IMR-90 (cell line): ENCODE measurements at places on chromosomes 1 and 21. TPM values are rescaled to one million over a fixed set of nuclear protein-coding genes. Genes with fewer than 3 reads are reported as not detected.
A peak's percentile ranks its signal among the peaks of the same experiment; 100 is the strongest.

The CYYR1 gene
- polyA plus RNA-seq = not detected in 2 replicates

DNA sequence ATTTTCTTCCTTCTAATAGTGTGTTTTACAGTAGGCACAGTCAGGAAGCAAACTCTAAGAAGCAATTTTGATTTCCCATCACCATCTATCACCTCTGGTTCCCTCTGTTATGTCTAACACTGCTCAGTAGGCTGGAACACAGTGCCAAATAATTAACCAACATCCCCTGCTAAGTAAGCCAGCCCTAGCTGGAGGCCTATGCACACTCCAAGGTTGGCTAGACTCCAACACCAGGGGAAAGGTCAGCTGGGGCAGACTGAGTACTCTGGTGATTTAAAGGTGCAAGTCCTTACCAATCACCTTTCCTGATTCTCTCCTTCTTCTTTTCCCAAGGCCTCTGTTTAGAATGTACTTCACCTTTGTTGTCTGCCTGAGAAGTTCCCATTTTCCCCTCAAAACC lies 46.5 kb upstream of the BEND5 start:
- H3K4me1 ChIP-seq = no peaks in the 10 kb centered on the region
- H3K36me3 ChIP-seq = no peaks in the 10 kb centered on the region
- no peaks in the 10 kb centered on the region for H3K27me3 ChIP-seq
- no peak overlapping the region for H3K27ac ChIP-seq
- no peak overlapping the region for H3K4me3 ChIP-seq

DNA sequence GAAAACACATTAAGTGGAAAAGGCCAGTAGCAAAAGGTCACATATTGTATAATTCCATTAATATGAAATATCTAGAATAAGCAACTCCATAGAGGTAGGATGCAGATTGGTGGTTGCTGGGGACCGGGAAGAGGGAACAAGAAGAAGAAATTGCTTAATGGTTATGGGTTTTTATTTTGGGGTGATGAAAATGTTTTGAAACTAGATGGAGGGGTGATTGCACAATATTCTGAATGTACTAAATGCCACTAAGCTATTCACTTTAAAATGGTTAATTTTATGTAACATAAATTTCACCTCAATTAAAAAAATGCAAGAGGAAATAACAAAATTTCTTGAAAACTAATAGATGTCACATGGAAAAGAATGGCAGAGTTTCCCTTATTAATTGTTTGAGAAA lies 6.7 kb downstream of the KIAA0040 start:
- no peak for DNase-seq
- H3K4me3 ChIP-seq = no peak overlapping the region
- H3K27me3 ChIP-seq = peaks cover 2% of the 10 kb centered on the region; the same call in 1 of the 2 replicates

DNA sequence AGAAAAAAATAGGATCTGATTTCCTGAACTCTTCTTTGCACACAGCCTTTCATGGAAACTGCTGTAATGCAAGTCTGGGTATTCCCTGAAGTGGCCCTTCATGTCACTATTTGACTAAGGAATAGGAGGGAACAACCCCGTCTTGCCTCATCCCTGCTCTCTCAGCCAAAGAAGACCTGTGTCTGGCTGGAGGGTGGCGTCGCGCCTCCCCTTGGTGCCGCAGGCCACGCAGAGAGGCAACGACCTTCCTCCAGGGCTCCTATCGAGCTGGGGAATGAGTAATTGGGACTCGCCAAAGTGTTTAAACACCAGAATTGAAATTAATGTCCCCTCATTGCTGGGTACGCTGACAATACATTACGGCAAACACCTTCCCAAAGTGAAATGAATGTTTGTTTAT lies 129.8 kb downstream of the PBX1 start:
- peaks cover 3% of the 10 kb centered on the region; the same call in 1 of the 2 replicates for H3K36me3 ChIP-seq
- no peak overlapping the region for H3K27ac ChIP-seq

- peaks cover 7% of the 10 kb centered on the region for H3K4me1 ChIP-seq
- peak; percentile 26 for DNase-seq
Observed at GRCh38 chr1:98110674-98111073, 189.8 kb upstream of the DPYD start.

- H3K4me1 ChIP-seq = peaks cover 28% of the 10 kb centered on the region
- H3K36me3 ChIP-seq = no peaks in the 10 kb centered on the region
- no peak overlapping the region for H3K4me3 ChIP-seq
- peak overlapping the region; percentile 92 for H3K27ac ChIP-seq
- no peaks in the 10 kb centered on the region for H3K27me3 ChIP-seq
Observed at GRCh38 chr21:38773099-38774061, 32.3 kb upstream of the ETS2 start.

GRCh38 chr1:42052072-42052699 lies 101.0 kb upstream of the GUCA2B start:
- DNase-seq = peak; percentile 2
- no peaks in the 10 kb centered on the region for H3K36me3 ChIP-seq
- H3K4me1 ChIP-seq = no peaks in the 10 kb centered on the region
- H3K27ac ChIP-seq = no peak overlapping the region

DNA sequence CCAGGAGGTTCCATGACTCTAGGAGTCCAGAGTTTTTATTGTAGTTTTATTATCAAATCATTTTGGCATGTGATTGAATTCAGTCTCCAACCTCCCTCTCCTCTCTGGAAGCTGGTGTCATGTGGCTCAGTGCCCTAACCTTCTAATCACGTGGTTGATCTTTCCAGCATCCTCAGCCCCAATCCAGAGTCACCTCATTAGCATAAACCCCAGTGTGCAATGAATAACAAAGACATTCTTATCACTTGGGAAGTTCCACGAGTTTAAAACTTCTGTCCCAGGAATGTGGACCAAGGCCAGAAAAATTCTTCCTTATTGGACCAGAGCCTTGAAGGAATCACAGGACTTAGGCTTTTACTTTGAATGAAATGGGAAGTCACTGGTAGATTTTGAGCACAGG lies 52.2 kb downstream of the KIRREL1 start:
- no peaks in the 10 kb centered on the region; the same call in 1 of the 2 replicates for H3K36me3 ChIP-seq
- H3K27ac ChIP-seq = peak overlapping the region; percentile 58; the same call in 1 of the 2 replicates
- H3K4me1 ChIP-seq = peaks cover 16% of the 10 kb centered on the region
- H3K4me3 ChIP-seq = no peak overlapping the region

DNA sequence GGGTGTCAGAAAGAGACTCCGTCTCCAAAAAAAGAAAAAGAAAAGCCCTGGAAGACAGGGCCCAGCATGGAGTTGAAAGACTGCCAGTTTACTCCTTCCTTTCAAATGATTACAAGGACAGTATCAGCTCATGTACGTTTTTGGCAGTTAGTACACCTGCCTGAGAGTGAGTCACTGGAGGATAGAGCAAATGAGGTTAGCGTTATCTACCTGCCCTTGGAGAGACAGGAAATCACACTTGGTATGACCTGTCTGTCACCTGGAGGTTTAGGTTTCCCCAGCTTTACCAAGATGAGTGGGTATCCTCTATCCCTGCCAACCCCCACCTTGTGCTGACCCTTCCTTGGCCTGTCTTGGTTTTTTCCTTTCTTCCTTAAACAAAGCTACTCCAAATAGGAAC lies 96.8 kb upstream of the BMP8A start:
- H3K4me3 ChIP-seq = no peak overlapping the region
- peaks cover 23% of the 10 kb centered on the region for H3K4me1 ChIP-seq
- DNase-seq = no peak
- peak overlapping the region; percentile 58 for H3K27ac ChIP-seq

DNA sequence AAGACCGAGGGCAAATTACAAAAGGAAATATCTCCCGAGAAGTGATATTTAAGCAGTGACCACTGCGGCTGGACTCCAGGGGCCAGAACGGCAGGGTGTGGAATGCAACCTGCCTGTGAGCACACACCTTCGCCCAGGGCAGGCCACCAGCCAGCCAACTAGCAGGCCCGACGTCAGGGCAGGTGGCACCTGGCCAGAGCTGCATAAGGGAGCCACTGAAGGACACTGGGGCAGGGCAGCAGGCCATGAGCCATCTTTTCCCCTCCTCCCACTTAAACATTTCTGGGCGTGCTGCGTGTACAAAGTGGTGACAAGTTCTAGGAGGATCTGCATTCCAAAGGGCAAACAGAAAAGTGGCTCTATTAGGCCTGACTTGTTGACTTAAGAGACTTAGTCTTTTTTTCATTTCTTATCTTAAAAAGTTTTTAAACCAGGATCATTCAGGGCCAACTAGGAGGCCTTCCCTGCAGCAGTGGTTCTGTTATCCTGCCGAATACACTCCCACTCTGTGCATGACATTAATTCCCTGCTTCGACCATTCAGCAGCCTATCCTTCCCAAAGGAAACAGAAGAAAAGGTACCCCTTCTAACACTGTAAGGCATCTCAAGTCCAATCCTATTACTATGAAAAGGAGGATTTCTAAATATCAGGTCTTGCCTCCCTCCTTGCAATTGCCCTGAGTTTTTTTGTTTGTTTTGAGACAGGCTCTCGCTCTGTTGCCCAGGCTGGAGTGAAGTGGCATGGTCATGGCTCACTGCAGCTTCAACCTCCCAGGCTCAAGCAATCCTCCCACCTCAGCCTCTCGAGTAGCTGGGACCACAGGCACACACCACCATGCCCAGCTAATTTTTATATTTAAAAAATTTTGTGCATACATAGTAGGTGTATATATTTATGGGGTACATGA lies 96.3 kb downstream of the BCAR3 start:
- no peak overlapping the region for H3K4me3 ChIP-seq
- H3K27ac ChIP-seq = peak overlapping the region; percentile 48; the same call in 1 of the 2 replicates
- DNase-seq = no peak
- no peaks in the 10 kb centered on the region for H3K27me3 ChIP-seq

The STYXL2 gene
- polyA plus RNA-seq = not detected in 2 replicates

- peaks cover 21% of the 10 kb centered on the region for H3K4me1 ChIP-seq
- H3K27ac ChIP-seq = peak overlapping the region; percentile 87
- H3K27me3 ChIP-seq = no peaks in the 10 kb centered on the region
- peak; percentile 83 for DNase-seq
- H3K36me3 ChIP-seq = no peaks in the 10 kb centered on the region
Observed at GRCh38 chr1:12618965-12619791, 1.2 kb upstream of the DHRS3 start.

GRCh38 chr1:45923343-45923742 lies 119.9 kb downstream of the MAST2 start:
- peaks cover 3% of the 10 kb centered on the region; the same call in 1 of the 2 replicates for H3K4me1 ChIP-seq
- no peaks in the 10 kb centered on the region for H3K36me3 ChIP-seq
- DNase-seq = no peak
- no peak overlapping the region for H3K27ac ChIP-seq

- no peaks in the 10 kb centered on the region for H3K27me3 ChIP-seq
- H3K36me3 ChIP-seq = no peaks in the 10 kb centered on the region
- no peak for DNase-seq
- no peak overlapping the region for H3K27ac ChIP-seq
Observed at GRCh38 chr1:7505771-7506453, 265.2 kb upstream of the VAMP3 start.

The PEX19 gene
- 37.7 and 44.5 TPM in 2 replicates for polyA plus RNA-seq

The BCAS2 gene
- polyA plus RNA-seq = 20.2 and 23.1 TPM in 2 replicates

The NPR1 gene
- 0.02 and 0.03 TPM in 2 replicates for polyA plus RNA-seq

The IFNAR2 gene
- polyA plus RNA-seq = 10.9 and 13.9 TPM in 2 replicates

The IFI44 gene
- polyA plus RNA-seq = 1.8 and 2.2 TPM in 2 replicates

DNA sequence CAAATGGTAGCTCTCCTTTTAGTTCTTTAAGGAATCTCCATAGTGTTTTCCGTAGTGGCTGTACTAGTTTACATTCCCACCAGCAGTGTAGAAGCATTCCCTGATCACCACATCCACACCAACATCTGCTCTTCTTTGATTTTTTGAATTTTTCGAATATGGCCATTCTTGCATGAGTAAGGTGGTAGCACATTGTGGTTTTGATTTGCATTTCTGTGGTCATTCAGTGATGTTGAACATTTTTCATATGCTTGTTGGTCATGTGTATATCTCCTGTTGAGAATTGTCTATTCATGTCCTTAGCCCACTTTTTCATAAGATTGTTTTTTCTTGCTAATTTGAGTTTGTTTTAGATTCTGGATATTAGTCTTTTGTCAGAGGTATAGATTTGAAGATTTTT lies 84.6 kb upstream of the B3GALT2 start:
- no peaks in the 10 kb centered on the region; the same call in 1 of the 2 replicates for H3K4me1 ChIP-seq
- H3K36me3 ChIP-seq = 0 out of 2 replicates have a peak, but pooled peaks cover 1% of the 10 kb centered on the region
- no peaks in the 10 kb centered on the region for H3K27me3 ChIP-seq
- peak; percentile 92 for DNase-seq

The ASAP3 gene
- polyA plus RNA-seq = 16.9 and 18.8 TPM in 2 replicates

DNA sequence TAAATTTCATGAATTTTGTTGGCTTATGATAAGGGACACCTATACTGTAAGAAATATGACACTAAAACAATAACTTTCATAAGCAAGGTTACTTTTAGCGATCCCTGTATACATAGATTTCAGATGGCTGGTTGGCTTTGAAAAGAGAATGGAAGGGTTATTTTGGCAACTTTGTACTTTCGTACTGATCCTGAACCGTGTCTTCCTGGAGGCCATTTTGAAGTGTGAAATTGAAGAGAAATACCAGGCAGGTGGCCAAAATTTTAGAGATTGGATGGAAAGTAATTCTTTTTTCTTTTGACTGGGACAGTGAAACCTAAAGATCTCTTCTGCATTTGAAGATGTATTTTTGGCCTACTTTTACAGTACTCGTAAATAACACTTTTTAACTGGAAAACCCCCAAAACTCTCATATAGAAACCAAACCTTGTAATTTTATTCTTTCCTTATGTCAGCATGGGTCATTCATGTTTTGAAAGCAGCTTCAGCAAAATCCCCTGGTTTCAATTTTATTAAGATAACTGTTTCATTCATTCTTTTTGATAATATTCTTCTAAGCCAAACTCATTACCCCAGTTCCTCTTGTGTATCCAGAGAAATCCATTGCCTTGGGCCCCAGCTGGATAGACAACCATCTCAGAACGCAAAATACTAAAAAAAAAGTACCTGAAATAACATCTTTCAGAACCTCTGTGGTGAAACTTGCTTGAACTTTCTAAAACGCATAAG lies 38.4 kb upstream of the ZNF281 start:
- no peaks in the 10 kb centered on the region for H3K27me3 ChIP-seq
- no peak for DNase-seq
- no peak overlapping the region for H3K27ac ChIP-seq
- no peaks in the 10 kb centered on the region for H3K36me3 ChIP-seq
- no peaks in the 10 kb centered on the region for H3K4me1 ChIP-seq
- no peak overlapping the region for H3K4me3 ChIP-seq

The KRTAP11-1 gene
- polyA plus RNA-seq = not detected in 2 replicates

The ST7L gene
- 7.7 TPM in 2 replicates for polyA plus RNA-seq

DNA sequence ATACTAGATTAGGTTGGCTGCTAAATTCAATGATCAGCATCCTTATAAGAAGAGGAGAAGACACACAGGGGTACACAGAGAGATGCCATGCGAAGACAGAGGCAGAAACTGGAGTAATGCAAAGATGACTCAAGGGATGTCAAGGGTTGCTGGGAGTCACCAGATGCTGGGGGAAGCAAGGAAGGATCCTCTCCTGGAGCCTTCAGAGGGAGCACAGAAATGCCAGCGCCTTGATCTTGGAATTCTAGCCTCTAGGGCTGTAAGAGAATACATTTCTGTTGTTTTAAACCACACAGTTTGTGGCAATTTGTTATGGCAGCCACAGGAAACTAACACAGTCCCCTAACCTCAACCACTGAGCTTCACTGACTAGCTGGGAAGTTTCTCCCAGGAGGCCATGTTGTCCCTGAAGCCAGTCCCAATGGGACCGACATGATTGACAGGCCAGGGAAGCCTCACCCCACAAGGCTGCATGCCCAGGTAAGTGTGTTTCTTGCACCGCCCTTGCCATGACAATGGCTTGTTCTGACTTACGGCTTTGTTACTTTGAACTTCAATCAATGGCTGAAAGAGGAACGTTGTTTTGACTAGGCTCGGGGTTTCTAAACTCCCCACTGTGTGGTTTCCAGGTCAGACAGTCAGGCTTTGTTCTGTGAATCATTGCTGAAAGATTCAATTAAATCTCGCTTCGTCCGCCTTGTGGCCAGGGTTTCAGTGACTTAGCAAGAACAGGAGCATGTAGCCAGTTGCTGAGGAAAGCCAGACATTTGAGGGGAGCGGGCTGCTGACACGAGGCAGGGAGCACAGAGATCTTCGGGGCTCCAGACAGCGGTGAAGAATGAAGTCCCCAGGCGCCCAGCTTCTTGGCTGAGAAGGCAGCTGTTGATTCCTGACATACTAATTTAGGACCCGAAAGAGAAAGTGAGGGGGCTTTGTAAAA lies 62.3 kb downstream of the RUNX1 start:
- no peak overlapping the region; the same call in 1 of the 2 replicates for H3K27ac ChIP-seq
- no peaks in the 10 kb centered on the region for H3K27me3 ChIP-seq
- H3K36me3 ChIP-seq = no peaks in the 10 kb centered on the region
- H3K4me1 ChIP-seq = peaks cover 14% of the 10 kb centered on the region
- peak; percentile 81 for DNase-seq
